ENCODE measurements at places on chromosomes 7 and 10.

- DNase-seq = no peak
Measured at GRCh38 chr10:2620827-2621521, 446.4 kb upstream of the PFKP start.

- no peak for DNase-seq
Measured at GRCh38 chr7:84372712-84373111, 178.1 kb upstream of the SEMA3A start.

- DNase-seq = no peak
Measured at GRCh38 chr7:66335318-66335717, 130.2 kb downstream of the TPST1 start.

GRCh38 chr10:31759124-31759798 is 169.4 kb downstream of the ARHGAP12 start:
- DNase-seq = peak; percentile 35

DNA sequence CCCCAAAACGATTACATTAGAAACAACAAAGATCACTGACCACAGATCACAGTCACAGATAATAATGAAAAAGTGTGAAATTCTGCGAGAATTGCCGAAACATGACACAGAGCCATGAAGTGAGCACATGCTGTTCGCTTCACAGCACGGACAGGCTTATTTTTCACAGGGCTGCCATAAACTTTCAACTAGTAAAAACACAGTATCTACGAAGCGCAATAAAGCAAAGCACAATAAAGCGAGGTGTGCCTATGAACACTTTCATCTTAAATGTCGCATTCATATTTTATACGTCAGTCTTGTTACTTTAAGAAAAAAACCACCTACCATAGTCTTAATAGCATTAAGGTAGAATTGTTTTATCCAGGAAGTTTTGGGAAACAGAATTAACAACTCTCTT is 51.5 kb downstream of the ESYT2 start:
- no peak for DNase-seq

DNA sequence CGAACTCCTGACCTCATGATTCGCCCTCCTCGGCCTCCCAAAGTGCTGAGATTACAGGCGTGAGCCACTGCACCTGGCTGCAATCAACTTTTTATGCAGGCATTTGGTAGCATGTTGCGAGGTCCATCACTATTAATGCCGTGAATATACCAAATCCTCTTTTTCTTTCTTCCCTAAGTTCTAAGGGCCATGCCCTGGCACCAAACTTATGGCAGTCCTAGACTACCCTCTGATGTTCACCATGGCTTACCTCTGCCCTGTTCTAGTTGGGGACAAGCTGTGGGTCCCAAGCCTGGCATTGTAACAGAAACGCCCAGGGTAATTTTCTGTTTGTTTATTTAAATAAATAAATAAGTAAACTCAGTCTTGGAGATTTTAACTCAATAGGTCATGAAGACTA is 13.3 kb downstream of the PRSS2 start:
- DNase-seq = no peak

- no peak for DNase-seq
Measured at GRCh38 chr10:50464004-50464409, 159.7 kb downstream of the SGMS1 start.

DNA sequence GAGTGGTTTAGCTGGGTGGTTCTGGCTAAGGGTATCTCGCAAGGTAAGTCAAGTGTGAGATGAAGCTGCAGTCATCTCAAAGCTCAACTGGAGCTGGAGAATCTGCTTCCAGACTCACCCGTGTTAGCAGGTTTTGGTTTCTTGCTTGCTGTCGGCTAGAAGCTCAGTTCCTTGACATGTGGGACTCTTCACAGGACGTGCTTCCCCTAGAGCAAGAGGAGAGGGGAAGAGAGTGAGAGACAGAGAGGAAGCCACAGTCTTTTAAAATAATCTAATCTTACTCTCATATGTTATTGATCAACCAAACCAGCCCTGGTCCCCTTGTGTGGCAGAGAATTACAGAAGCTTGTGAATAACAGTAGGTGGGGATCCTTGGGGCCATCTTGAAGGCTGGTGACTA is 199.5 kb downstream of the REEP3 start:
- DNase-seq = no peak

GRCh38 chr7:92076509-92076908 is 57.8 kb downstream of the CYP51A1 start:
- DNase-seq = no peak

DNA sequence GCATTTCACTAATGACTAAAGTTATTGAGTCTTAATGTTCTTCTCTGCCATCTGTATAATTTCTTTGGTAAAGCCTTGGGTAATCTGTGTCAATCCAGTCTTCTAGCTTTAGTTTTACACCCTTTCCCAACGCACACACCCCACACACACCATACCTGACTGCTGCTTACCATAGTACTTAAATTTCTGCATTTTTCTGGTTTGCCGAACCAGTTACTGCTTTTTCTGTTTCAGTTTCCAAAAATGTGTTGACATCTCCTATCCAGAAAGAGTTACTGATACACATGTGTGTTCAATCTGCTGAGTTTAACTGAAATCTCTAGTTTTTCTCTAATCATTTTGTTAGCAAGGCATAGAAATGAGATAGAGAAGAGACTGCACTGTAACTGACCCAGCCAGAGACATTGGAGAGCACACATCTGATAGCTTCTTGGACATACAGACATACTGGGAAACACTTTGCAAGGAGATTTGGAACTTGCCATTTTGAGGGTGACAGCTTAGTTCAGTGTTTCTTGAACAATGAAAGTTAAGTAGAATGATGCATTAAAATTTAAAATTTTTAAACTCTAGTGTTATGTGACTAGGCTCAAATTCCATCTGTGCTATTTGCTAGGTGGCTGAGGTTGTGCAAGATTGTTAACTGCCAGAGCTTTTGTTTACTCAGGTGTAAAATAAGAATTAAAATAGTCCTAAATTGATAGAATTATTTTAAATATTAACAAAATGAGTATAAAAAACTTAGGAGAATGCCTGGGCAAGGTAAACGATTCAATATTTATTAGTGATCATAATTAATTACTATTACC is 807.6 kb downstream of the DNAJB9 start:
- DNase-seq = no peak

- DNase-seq = no peak
Measured at GRCh38 chr10:11871466-11871865, 48.3 kb downstream of the PROSER2 start.

GRCh38 chr7:52838981-52839411 is 196.4 kb upstream of the POM121L12 start:
- no peak for DNase-seq

- no peak for DNase-seq
Measured at GRCh38 chr7:52944921-52945320, 90.5 kb upstream of the POM121L12 start.

- no peak for DNase-seq
Measured at GRCh38 chr7:105799677-105800076, 76.7 kb downstream of the ATXN7L1 start.

GRCh38 chr10:110613996-110614495 is 30.1 kb upstream of the RBM20 start:
- DNase-seq = no peak

DNA sequence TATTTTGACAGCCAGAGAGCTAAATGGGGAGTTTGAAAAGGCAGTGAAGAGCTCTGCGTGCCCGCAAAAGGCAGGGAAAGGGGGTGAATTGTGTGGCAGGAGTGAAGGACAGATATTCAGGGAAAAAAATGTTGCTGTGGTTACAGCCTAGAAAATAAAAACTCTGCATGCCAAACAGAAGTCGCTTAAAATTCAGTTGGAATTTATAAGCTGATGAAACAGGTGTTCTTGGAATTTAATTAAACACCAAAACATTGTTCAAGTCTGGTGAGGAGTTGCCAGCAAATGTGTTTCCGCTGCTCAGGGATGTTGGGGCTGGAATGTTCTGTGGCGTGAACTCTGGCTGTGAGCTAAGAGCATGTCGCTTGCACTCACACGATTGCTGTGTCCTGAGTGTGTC is 169.3 kb downstream of the ADRA2A start:
- no peak for DNase-seq

GRCh38 chr7:8413600-8413999 is 19.8 kb upstream of the NXPH1 start:
- DNase-seq = no peak

DNA sequence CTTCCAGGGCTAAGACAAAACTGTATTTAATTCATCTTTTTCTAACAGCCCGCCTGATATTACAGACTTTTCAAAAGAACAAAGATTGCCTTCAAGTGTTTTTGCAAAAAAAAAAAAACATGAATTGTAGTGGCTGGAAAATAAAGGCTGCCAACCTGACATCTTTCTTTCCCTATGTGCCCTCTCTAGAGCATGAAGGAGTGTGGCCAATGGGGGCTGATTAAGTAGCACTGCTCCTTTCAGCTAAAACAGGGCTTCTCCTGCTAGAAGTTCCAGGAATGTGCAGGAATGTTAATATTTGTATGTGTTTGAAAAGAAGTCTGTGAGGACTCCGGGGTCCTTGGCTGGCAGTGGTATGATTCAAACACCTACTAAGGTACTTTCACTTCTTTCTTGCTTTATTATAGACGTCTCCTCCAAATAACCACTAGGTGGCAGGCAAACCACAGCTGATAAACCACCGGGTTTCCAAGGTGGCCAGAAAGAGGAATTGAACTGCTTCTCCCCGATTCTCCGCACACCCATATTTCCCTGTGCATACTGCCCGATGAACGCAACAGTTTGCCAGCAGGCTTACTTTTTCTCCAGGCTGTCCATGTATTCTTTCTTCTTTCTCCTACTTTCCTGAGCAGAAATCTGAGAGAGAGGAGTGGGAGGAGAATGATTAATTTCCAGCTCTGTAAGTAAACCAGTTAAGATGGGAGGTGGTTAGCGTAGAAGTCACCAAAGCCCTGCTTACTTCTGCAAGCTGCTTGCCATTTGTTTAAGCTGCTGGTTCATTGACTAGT is 56.8 kb upstream of the DGKI start:
- DNase-seq = peak; percentile 9

DNA sequence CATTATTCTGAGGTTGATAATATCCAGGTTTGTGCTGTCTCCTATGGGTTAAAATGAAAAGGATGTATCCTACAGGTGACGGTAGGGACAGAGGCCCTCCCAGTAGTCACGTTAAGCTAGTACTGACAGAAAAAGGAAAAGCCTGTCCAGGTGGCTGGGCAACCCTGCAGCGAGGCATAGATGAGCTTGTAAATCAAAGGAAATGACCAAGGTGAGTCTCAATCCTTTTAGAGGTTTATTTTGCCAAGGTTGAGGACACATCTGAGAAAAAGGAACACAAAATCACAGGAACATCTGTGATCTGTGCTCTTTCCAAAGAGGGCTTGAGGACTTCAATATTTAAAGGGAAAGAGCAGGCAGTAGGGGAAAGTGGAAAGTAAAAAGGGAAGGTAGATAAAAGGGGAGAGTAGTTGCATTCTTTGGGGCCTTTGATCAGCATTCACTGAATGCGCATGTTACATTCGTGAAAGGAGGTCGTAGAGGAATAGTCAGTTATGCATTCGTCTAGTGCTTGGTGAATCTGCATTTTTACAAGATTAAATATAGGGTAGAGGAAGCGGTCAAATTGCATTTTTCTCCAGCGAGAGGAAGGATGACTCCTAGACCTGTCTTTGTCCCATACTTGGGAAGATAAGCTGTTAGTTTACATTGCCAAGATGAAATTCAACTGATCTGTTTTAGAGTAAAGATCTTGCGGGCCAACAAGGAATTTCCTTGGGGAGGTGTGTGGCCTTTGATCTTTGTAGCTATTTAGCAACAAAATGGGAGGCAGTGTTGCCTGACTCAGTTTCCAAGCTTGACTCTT is 884 bp upstream of the GSTO1 start:
- DNase-seq = no peak

- no peak for DNase-seq
Measured at GRCh38 chr7:94367949-94368348, 26.7 kb upstream of the COL1A2 start.

- no peak for DNase-seq
Measured at GRCh38 chr10:30866896-30867295, 164.8 kb downstream of the ZNF438 start.

GRCh38 chr10:129505500-129506075 is 38.5 kb downstream of the MGMT start:
- DNase-seq = no peak

DNA sequence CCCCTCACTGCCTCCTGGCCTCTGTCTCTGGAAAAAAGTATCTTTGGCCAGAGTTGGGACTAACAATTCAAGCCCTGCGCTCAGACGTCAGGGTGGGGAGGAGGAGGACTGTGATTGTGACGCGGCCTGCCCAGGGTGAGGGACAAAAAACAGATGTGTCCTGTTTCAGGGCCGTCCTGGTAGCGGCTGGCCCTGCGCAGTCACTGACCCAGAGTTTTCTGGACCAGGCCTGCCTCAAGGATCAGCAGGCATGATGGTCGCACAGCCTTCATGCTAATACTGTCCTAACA is 110.1 kb downstream of the CYTH3 start:
- no peak for DNase-seq

GRCh38 chr7:7911369-7912123 is 57.0 kb upstream of the GLCCI1 start:
- no peak for DNase-seq

- no peak for DNase-seq
Measured at GRCh38 chr10:70319824-70320223, 36.0 kb upstream of the NPFFR1 start.

GRCh38 chr10:70742537-70743429 is 42.4 kb downstream of the TBATA start:
- DNase-seq = no peak

GRCh38 chr10:67666416-67667034 is 29.5 kb downstream of the CTNNA3 start:
- DNase-seq = no peak

- DNase-seq = no peak
Measured at GRCh38 chr10:132707776-132708171, 78.2 kb downstream of the NKX6-2 start.

All from stimulated activated CD4-positive, alpha-beta T cell treated with anti-CD3 and anti-CD28 coated beads, Interleukin-1b, Interleukin-23, amount 100 ng/mL, for 1 hour (primary cell).